NCI-H2107 (cell line): ENCODE measurements at places on chromosomes 6 and 20.
A peak's percentile ranks its signal among the peaks of the same experiment; 100 is the strongest.

DNA sequence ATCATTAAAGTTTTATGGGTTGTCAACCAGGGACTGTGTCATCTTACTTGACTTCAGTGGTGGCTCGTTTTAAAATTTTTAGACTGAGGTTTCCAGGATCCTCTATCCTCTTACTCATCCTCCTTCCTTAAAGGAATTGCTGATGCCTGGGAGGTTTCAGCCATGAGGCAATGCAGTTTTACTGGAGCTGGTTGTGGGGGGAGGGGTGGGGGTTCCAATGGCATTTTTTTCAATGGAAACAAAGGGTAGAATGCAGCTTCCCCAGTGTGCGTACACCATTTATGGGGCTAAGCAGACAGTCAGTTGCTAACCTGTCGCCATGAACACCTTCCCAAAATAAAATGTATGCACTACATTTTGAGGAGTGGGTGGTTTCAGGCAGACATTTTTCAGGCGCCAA is 88.0 kb downstream of the METTL24 start:
- no peak for DNase-seq

- no peak for DNase-seq
These were observed 152.4 kb downstream of the SASH1 start for GRCh38 chr6:148495029-148495428.

- no peak for DNase-seq
These were observed 66.0 kb downstream of the CDS2 start for GRCh38 chr20:5192570-5193431.

GRCh38 chr6:87297119-87297518 is 25.3 kb upstream of the SMIM8 start:
- DNase-seq, result no peak

GRCh38 chr20:23115822-23116221 is 29.7 kb upstream of the CD93 start:
- no peak for DNase-seq

DNA sequence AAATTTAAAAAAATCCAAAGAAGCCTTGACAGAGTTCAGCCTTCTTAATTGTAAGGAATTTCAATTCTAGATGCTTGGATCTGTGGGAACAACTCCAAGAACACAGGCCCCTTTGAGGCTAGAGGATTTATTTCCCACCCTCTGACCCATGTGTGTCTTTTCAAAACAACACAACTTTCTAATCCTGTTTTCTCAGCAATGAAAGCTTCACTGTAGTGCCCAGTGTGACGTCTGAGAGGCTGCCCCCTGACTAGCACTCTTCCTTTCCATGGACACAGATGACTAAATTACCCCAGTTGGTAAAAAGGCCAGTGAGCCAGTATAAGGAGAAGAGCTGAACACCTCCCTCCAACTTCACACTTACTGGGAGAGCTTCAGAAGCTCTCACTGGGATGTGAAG is 16.5 kb upstream of the CCR6 start:
- no peak for DNase-seq

GRCh38 chr6:2693231-2693630 is 57.5 kb downstream of the MYLK4 start:
- no peak for DNase-seq

GRCh38 chr20:8812817-8813216 is 256.1 kb upstream of the PLCB4 start:
- no peak for DNase-seq

GRCh38 chr20:37137547-37137946 is 41.6 kb upstream of the RPN2 start:
- no peak for DNase-seq

DNA sequence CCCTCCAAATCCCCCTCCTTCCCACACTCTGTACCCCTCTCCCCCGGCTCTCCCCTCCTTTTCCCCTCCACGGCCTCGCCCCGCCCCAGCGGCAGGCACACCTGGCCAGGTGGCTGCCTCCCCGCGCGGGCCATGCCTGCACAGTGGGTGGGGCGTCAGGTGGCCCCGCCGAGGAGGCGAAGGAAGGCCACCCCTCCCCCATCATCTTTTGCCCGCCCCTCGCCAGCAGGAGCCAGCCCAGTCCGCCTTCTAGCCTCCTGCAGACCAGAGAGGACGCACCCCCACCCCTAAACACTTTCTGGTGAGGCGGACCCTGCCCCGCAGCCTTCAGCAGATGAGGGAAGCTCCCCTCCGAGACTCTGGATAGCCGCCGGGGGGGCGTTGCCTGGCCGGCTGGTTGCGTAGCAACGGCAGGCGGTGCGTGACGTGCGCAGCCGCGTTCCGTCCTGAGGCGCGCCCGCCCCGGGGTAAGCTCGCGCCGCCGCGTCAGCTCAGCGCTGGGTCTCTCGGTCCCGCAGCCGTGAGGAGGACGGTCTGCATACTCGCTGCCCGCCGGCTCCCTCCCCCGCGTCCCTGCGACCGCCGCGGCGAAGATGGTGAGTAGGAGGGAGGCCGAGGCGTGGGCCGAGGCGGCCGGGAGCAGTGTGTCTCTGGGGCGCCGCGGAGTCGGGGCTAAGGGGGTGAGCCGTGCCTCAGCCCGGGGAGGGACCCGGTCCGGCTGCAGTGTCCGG is at the start of gene DSTN:
Gene DSTN (plus strand): TSS at position 460 of the 731 bp plus-strand sequence. CDS start 134 bp downstream, at position 594.
- peak; percentile 72 for DNase-seq

- DNase-seq, result no peak
These were observed 40.2 kb upstream of the LRFN2 start for GRCh38 chr6:40627316-40627715.

GRCh38 chr20:32483351-32484224 is 101.5 kb downstream of the NOL4L start:
- DNase-seq, result peak; percentile 38

GRCh38 chr20:39898467-39898852 is 790.6 kb downstream of the MAFB start:
- DNase-seq, result no peak

- no peak for DNase-seq
These were observed 501.3 kb downstream of the CD83 start for GRCh38 chr6:14618759-14619418.

- DNase-seq, result no peak
These were observed 193.4 kb downstream of the BACH2 start for GRCh38 chr6:90103056-90103800.

DNA sequence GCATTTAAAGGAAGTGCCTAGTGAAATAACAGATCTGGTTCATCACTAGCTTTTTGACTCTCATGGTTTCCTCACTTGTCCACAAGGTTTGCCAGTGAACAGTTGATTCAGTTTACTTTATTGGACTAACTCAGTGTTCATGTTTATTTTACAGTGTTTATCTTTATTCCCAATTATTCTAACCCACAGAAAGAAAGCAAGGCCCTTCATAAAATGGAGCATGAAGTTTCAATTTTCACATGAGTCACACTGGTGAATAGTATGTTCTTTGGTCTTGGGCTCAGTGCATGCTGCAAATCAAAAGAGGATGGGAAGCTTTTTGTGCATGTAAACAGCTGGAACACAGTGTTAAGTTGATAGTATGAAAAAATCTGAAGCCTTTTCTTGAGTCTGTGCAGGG is 217.6 kb upstream of the HDDC2 start:
- DNase-seq, result no peak

GRCh38 chr20:62927128-62927705 is 912 bp upstream of the DIDO1 start:
- DNase-seq, result no peak

- no peak for DNase-seq
These were observed 27.3 kb downstream of the NQO2 start for GRCh38 chr6:3026791-3027626.

GRCh38 chr6:127147534-127147933 is 29.1 kb downstream of the RSPO3 start:
- DNase-seq, result no peak

DNA sequence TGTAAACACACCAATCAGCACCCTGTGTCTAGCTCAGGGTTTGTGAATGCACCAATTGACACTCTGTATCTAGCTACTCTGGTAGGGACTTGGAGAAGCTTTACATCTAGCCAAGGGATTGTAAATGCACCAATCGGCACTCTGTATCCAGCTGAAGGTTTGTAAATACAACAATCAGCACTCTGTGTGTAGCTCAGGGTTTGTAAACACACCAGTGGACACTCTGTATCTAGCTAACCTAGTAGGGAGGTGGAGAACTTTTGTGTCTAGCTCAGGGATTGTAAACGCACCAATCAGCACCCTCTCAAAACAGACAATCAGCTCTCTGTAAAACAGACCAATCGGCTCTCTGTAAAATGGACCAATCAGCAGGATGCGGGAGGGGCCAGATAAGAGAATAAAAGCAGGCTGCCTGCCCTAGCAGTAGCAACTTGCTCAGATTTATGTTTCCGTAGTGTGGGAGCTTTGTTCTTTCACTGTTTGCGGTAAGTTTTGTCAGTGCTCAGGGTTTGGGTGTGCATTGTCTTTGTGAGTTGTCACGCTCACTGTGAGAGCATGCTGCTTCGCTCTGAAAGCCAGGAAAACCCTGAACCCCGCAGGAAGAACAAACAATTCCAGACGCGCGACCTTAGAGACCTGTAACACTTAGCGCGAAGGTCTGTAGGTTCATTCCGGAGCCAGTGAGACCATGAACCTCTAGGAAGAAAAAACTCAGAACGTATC is 37.0 kb downstream of the RIOK1 start:
- no peak for DNase-seq

DNA sequence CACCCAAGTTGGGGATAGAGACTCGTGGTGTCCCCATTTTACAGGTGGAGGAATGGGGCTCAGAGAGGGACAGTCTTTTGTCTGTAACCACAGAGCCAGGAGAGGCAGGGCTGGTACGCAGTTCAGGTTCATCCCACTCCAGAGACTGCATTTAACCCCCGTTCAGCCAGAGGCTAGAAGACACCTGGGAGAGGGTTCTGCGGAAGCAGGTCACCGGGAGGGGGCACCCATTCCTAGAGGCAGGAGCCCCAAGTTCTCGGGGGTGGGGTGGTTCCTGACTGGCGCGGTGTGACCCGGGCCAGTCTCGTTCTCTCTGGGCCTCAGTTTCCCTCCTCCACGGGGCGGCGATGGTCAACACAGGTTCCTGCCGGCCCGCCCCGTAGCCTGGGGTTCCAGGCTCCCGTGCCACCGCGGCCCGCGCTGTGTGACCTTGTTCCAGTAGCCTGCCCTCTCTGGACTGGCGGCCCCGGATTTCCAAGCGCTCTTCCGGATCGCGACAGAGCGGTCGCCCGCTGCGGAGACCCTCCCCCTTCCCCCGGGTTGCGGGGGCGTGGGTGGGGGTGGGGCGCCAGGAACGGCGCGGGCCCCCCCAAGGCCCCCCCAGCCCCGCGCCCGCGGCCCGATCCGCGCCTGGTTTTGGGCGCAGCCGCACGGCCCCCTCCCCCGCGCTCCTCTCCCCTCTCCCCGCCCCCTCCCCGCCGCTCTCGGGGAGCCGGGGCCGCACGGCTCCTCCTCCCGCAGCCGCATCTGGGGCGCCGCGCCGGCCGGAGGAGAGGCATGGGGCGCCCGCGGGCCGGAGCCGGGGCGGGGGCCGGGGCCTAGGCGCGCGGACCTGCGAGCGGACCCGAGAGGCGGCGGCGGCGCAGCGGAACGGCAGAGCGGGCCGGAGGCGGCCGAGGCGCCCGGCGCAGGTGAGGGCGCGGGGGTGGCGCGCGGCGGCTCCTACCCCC is at the start of gene DLGAP4:
Gene DLGAP4 (plus strand): TSS at position 738 of the 950 bp plus-strand sequence. CDS start 125,379 bp downstream, outside the sequence.
- no peak for DNase-seq

DNA sequence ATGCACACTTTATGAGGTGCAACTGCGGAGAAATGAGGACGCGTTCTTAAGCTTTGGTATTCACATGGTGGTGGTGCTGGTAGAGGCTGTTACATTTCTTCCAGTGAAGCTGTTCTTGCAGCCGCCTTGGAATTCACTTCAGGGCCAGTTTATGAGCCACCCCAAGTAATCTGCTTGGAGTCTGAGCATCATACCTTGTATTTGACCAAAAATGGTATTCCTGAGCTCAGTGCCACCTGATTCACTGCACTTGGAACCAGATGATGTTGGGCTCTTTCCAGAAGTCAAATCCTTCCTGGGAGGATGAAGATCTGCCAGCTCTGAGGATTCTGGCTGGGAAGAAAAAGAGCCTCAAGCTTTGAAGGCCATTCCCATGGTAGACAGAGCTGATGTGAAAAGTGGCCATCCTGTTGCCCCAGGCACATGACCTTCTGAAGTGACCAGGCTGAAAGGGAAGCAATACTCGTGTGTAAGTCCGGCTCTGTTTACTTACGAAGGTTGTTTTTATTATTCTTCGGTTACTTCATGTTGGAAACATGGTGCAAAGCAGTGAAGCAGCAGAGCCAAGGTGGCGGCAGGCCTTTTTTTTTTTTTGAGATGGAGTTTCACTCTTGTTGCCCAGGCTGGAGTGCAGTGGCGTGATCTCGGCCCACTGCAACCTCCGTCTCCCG is 7.7 kb downstream of the MANBAL start:
- DNase-seq, result no peak

DNA sequence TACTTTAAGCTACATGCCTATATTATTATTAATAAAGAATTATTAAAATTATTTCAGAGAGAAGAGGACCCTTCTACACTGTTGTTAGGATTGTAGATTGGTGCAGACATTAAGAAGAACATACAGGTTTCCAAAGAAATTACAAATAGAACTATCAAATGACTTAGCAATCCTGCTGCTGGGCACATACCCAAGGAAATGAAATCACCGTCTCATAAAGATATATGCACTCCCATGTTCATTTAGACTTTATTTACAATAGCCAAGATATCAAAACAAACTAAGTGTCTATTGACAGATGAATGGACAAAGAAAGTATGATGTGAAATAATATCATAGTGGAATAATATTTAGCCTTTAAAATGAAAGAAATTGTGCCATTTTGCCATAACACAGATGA is 687.7 kb upstream of the POU3F2 start:
- DNase-seq, result no peak

DNA sequence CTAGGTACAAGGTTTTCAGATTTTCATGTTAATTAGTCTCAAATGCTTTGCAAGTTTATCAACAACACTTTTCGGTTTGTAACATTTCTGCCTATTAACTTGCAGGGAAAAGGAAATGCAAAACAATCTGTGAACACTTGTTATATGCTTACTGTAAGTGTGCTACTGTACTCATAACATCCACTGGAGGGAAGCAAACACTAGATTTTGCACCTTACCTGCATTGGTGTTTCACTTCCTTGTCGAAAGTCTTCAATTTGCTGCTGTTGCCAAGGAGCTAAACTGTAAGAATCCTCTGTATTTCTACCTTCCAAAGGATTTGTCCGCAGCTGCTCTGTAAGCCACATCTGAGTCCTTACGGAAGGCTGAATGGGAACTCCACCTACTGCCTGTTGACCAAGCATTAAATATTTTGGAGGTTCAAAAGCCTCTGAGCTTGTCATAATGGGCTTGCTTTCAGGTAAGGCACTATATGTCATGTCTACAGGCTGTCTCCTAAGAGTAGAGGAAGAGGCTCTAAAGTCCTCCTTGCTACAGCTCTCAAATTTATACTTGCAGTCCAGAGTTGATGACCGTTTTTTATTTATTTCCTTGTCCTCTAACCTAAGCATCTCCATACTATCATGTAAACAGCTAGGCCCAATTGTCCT is 17.3 kb downstream of the PLN start:
- peak; percentile 3 for DNase-seq

GRCh38 chr6:135796643-135797305 is 54.7 kb upstream of the PDE7B start:
- DNase-seq, result no peak

DNA sequence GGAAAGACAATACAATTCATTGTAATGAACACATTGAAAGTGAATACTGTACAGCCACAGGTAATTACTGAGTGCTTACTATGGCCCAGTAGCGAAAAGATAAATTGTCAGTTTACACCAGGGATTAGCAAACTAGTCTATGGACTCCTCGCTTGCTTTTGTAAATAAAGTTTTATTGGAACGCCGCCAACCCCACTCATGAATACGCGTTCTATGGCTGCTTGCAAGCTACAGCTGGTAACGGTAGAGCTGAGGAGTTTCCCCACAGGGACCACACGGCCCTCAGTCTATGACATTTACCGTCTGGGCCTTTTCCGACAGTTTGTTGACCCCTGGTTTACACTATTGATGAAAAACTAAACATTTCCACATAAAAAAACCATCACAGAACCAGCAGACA is 24.2 kb downstream of the LAMA5 start:
- DNase-seq, result no peak
